Foreskin fibroblast (primary cell): ENCODE measurements at places on chromosomes 11 and 22.

DNA sequence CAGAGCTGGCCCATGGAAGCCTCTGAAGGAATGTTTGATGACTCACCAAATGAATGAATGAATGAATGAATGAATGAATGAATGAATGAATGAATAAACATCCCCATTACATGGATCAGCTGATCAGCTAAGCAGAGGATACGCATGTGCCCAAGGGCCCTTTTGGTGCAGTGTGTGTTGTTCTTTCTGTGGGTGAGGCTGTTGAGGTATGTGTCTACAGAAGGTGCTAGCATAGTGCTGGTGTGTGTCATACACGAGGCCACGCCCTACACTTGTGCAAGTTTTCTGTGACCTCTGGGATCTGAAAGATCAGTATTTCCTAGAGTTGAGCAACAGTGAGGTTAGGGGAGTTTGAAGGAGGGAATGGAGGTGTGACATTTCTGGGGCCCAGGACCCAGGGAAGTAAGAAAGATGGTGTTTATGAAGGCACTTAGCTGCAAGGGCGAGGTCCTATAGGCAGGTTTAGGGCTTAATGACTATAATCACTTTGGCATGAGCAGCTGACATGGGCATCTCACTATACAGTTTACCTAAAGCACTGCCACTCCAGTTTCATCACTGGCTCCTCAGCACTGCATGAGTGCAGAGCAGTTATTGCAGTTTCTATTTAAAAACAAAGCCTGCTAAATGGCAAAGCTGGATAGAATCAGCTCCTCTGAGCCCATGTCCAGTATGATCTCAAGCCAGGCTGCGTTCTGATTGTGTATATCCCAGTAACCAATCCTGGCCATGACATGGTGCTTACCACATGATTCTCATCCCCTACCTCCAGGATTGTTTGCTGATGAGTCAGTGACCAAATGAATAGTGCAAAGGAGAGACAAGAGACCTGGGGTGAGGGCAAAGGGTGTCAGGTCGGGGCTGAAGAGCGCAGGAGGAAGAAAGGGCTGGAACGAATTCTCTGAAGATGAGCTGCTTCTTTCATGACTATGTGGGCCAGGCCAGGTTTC is 36.4 kb upstream of the E2F8 start:
- DNase-seq = no peak

GRCh38 chr11:133753150-133753549 is 92.2 kb downstream of the SPATA19 start:
- no peak for DNase-seq

GRCh38 chr11:97157221-97157740 is 767.5 kb downstream of the JRKL start:
- no peak for DNase-seq

- no peak for DNase-seq
These were observed 11.1 kb upstream of the MPZL2 start for GRCh38 chr11:118275176-118275575.

GRCh38 chr11:9037963-9038362 is 34.2 kb upstream of the NRIP3 start:
- no peak for DNase-seq

DNA sequence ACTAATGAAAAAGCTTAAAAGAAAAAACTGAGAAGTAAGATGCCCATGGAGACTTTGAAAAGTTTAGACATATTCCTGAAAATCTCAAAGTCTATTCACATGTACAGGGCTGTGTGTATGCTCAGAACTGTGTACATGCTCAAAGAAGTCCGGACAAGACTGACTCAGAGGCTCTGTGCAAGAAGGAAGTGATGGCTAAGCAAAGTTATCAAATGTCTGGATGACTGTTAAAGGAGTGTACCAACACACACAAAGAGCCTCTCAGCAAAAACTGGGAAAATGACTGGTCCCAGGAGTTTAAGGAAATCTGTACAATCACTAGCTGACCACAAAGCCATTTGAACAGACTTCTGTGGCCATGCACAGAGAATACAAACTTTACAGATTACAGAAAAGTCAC is 33.1 kb upstream of the ARHGAP32 start:
- DNase-seq = peak; percentile 58
